ENCODE measurements at places on chromosomes 1 and 21.

- DNase-seq: no peak
Measured at GRCh38 chr1:33683913-33684312, 180.0 kb upstream of the HMGB4 start.

GRCh38 chr1:106924360-106924759, 132.1 kb upstream of the PRMT6 start:
- DNase-seq: no peak

GRCh38 chr1:205287767-205288559, 33.6 kb downstream of the NUAK2 start:
- DNase-seq: no peak

GRCh38 chr1:198669023-198669698, 30.3 kb downstream of the PTPRC start:
- no peak for DNase-seq

- DNase-seq: no peak
Measured at GRCh38 chr1:160608057-160608456, 28.8 kb upstream of the CD84 start.

DNA sequence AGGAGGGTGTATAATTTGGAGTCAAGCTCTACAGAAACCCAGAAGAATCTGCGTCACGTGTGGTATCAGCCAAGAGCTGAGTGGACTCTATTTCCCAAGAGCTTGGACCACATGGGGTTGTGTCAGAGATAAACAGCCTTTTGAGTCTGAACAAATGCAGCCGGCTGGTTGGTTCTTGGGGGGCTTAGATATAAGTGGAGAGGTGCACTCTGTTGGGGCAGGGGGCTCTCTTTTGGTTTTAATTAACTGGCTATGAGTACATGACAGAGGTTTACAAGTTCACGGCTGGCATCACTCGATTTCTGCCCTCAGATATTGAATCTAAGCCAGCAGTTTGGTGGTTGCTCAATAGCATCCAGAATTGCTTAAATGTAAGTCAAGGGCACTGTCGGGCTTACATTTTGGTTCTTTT, 501 bp upstream of the MRAP start:
- no peak for DNase-seq

Measured in cortex of kidney (tissue), 1 donor.